Activated CD4-positive, alpha-beta T cell treated with anti-CD3 and anti-CD28 coated beads, Interleukin-2, amount 50 U/mL, for 16 hours (primary cell): ENCODE measurements at places on chromosomes 5 and 9.

DNA sequence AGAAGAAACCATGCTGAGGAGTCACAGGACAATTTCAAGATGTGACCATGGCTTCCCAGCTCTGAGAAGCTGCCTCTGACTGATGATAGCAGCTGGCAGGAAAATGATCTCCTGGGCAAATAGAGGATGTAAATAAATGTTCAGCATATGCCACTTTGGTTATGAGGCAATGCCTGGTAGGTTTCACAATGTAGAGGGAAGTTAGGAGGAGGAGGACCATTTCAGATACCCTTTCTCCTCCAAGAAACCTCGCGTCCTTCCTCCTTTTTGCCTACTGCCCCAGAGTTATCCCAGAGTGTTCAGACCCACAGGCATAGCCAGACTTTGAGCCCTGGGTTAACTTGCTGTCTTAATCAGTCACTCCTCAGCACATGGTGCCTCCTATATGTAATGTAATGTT, 541.6 kb upstream of the DAP start:
- no peak for DNase-seq

GRCh38 chr9:99030092-99030511, 74.8 kb upstream of the TGFBR1 start:
- no peak for DNase-seq

DNA sequence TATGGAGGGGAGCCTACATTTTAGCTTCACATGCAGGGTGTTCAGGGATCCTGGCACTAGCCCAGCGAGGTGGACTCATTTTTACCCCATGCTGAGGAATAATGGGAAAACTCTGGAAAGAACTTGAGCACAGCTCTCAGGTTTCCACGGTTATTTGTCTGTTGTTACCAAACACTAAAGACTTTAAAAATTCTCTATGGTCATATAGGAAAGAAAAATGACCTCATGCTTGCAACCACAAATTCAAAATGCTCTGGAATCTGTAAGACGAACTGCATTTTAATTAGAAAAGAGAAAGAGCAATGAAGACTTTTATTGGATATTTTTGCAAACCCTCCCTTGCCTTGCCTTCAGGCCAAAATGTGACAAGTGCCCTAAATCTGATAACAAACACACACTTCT, 606.9 kb downstream of the EBF1 start:
- no peak for DNase-seq

- no peak for DNase-seq
Observed at GRCh38 chr5:60943624-60944023, 1.2 kb downstream of the ERCC8 start.

- no peak for DNase-seq
Observed at GRCh38 chr5:180113660-180114303, 42.2 kb upstream of the RNF130 start.

DNA sequence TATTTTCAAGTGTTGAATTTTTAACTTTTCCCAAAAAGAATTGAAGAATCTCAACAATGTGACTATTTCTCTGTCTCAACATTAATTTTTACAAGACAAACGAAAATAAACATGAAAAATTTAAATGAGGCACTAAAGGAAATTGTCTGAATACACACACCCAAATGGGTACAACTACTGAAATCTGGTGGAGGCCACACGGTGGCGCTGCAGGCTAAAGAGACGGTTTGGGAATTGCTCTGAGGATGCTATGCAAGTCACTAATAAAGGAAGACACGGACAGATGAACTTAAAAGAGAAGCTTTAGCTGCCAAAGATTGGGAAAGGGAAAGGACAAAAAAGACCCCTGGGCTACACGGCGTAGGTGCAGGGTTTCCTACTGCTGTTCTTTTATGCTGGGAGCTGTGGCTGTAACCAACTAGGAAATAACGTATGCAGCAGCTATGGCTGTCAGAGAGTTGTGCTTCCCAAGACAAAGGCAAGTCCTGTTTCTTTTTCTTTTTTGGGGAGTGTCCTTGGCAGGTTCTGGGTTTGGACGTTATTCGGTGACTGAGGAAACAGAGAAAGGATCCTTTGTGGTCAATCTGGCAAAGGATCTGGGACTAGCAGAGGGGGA, at the start of gene PCDHB10:
Gene PCDHB10 (plus strand): TSS at position 244 of the 616 bp plus-strand sequence. CDS start 200 bp downstream, at position 444.
- DNase-seq = peak; percentile 9

DNA sequence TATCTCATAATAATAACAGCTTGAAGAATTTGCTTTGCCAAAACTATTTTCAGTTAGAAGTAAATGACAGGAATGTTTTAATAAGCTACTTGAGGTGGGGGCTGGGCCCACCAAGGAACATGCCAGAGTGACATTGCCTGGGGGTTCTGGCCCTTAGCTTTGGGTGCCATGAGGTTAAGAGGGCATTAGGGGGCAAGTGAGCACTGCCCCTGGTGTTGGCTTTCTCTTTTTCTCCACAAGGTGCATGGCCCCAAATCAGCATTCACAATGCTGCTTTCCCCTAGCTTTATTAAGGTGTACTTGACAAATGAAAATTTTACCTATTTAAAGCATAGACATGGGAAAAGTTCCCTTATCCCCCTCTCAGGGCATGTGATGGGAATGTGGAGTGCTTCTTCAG, 305.4 kb downstream of the TENT4A start:
- no peak for DNase-seq

- DNase-seq = no peak
Observed at GRCh38 chr9:17135295-17136160, 688 bp downstream of the CNTLN start.

GRCh38 chr9:110426052-110426709, 88.5 kb upstream of the TXNDC8 start:
- DNase-seq = no peak

DNA sequence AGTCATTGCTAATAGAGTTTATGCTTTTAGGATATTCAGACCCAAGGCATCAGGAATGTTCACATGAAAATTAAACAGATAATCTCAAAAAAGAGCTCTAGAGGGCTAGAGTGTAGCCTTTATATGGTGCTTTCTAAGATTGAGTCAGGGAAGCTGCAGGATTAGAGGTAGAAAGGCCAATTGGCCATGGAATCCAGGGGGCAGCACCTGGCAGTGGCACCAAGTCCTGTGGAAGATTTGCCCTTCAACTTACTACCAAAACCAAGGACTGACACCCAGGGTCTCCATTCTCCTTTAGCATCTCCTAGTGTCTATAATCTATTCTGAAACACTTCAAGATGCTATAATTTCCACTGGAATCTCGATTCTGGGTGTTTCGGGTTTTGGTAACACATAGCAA, 112.4 kb downstream of the ACER2 start:
- no peak for DNase-seq

DNA sequence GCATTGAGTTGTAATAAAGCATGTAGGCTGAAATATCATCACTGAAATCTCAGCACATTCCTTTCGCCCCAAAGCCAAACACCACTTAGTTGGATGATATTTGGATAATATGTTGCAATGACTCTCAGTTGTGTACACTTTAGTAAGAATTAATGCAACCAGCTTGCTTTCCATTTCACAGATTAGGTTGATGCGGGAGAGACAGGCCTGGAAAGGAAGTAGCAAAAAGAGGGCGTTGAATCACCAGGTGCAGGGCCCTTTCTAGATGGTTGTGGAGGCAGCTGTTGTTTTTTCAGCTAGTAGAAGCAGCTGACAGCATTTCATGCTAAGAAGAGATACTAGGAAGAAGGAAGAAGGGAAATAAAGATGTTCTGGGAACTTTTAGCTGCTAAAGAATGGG, 30.9 kb downstream of the DMRT3 start:
- DNase-seq = no peak

- no peak for DNase-seq
Observed at GRCh38 chr9:123228967-123229366, 39.4 kb downstream of the STRBP start.

- no peak for DNase-seq
Observed at GRCh38 chr5:80122579-80122978, 87.4 kb downstream of the THBS4 start.

- no peak for DNase-seq
Observed at GRCh38 chr5:144247131-144247530, 76.5 kb downstream of the KCTD16 start.

DNA sequence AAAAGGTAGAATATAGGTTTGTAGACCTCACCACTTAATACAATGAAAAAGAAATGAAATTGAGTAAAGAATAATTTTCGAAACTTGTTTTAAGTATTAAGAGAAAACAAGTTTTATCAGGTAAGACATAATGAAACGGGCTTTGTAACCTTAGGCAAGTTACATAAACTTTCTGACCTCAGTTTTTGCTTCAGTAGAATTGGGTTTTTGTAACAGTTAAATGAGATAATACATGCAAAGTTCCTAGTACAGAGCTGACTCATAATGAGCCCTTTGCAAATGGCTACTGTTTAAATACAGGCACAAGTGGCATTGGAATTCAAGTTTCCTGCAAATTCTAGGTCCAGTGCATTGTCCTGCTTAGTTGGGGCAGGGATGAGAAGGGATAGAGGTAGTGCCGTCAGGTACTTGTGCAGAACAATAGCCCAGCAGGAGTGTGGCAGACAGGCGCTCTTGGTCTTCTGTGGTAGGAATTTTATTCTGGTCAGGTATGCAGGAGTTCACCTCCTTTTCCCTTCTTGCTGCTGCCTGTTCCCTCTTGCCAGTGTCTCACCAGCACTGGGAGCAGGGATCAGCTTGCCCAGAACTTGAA, 203.8 kb downstream of the PBX3 start:
- DNase-seq = no peak

DNA sequence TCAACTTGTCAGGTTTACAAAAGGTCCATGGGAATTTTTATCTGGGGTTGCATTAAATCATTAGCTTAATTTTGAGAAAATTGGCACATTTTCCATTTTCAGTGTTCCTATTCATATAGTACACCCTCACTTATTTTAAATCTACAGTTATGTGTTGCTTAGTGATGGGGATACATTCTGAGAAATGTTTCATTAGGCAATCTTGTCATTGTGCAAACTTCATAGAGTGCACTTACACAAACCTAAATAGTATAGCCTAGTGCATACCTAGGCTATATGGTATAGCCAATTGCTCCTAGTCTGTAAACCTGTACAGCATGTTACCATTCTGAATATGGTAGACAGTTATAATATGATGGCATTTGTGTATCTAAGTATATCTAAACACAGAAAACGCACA, 19.8 kb upstream of the FAM151B start:
- DNase-seq = no peak

DNA sequence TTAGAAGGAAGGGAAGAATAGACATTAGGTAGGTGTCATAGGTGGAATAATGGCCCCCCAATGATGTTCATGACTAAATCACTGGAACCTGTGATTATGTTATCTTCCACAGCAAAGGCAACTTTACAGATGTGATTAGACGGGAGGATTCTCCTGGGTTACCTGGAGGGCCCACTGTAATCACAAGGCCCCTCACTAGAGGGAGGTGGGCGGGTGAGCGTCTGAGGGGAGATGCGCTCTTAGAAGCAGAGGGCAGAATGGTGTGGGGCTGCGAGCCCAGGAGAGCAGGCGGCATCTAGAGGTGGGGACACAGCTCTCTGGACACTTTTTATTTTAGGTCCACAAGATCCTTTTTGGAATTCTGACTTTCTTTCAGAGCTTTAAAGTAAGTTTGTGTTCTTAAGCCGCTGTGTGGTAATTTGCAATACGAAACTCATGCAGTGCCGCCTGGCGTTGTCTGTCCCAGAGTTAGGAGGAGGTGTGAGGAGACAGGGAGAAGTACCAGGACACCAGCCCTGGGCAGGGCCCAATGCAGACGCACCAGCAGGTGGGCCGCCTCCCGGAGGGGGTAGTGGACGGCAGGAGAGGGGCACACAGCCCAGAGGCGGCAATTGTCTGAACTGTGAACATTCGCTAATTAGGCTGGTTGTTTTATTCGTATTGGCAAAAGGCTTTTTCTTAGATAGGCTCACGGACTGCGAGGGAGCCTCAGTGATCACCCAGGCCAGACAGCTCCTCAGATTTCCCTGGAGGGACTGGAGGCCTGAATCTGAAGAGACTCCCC, 51.1 kb upstream of the FANCC start:
- DNase-seq = no peak

- DNase-seq = no peak
Observed at GRCh38 chr5:107580889-107581820, 89.6 kb downstream of the EFNA5 start.

DNA sequence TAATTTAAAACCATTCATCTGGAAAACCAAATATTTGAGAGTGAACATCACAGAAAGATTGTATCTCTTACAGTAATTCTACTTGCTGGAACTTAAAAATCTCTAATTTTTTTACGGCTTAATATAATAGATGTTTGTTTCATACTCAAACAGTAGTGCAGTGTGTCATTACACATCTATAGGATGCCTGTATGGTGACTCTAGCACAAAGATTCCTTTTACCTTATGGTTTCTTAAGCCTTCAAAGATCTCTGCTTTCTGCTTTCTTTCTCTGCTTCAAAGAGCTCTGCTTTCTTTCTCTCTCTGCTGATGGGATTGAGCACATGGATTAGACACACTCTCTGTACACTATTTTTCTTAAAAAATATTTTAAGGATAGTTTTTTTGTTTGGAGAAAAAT, 374.0 kb upstream of the CDH9 start:
- DNase-seq = no peak

- no peak for DNase-seq
Observed at GRCh38 chr5:180975338-180975737, 13.3 kb upstream of the BTNL3 start.

DNA sequence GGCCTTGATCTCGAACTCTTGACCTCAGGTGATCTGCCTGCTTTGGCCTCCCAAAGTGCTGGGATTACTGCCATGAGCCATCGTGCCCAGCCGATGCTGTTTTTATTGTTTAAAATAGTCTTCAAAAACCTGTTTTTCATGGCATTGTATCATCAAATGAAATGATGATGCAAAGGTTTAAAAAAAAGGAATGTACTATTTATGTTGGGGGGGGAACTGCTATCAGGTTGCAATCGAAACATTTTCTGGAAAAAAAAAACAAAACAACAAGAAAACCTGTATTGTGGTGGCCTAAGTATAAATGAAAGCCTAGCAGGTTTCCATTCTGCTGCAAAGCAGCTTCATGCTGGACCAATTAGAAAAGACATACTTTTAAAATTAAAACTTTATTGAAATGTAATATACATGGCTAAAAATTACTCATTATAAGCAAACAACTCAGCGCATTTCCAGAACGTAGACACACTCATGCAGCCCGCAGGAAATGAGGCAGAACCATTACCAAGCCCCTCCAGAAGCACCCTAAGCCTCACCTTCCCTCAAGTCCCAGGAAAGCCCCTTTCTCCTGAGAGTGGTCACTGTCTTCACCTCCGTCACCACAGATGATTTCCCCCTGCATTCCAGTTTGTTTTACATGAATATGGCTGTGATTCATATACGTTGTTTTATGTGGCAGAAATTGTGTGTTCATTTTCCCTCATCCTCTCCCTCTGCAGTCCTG, 19.0 kb downstream of the GPR107 start:
- DNase-seq = no peak

DNA sequence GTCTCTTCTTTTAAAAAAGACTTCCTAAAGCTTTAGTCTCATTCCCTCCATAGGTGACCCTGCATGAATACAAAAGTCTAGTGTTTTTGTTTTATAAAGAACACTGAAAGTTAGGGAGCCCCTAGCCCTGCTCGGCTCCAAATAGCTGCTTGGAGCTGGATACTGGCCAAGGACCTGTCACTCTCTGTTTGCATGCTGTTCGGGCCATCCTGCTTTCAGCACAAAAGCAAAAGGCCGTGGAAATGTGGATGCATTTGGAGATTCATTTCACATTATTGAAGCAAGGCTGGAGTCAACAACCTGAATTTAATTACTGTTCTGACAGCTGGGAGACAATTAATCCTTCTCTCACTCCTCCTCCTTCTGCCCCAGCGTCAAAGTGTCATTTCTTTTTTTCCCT, 151.7 kb upstream of the NMUR2 start:
- DNase-seq = no peak

GRCh38 chr9:91131433-91131839, 230.3 kb downstream of the AUH start:
- peak; percentile 96 for DNase-seq
